ENCODE measurements at places on chromosomes 7 and 10.

DNA sequence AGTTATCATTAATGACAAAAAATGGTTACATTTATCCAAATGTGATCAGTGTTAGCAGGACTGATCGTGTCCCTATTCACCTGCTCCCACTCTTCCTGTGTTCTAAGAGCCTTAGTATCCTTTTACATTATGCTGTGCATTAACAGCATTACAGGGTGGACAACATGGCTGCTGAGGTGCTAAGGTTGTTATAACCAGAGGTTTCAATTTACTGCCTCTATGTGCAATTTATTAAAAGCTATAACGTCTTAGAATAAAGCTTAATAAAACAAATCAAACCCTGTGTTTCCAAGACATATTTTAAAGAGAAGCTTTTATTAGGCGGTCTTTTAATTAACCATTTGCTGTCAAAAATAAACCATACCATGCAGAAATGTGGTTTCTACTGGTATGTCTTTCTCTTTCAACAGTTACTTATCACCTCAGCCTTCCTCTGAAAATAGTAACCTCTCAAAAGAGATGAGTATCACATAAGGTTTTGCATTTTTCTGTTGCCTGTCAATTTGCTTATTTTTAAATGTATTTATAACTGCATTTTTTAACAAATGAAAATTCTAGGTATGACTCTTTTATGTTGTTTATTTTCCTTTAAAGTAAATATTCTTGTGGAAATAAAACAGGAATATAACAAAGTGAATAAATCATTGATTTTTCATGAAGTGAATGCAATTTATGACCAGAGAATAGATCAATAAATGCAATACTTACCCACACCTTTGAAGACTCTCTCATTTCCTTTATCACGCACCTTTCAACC, 849.8 kb upstream of the SORCS1 start:
- DNase-seq = no peak

DNA sequence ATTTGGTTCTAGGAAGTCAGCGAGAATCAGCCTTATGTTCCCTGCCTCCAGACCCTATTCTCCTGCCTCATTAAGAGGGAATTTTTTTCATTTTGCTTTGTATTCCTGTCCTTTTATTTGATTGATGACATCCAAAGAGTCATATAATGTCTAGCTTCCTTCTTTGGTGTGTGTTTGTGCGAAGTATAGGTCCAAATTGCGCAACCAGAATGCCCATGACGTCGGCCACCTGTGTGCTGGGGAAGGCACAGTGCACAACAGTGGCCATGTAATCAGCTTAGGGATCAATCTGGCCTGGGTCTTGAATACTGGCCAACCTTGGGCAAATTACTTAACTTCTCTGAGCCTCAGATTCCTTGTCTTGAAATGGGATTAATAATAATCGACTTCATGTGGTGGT, 206.2 kb downstream of the VTI1A start:
- no peak for DNase-seq

GRCh38 chr7:67854221-67855178, 857.9 kb downstream of the TYW1 start:
- no peak for DNase-seq

DNA sequence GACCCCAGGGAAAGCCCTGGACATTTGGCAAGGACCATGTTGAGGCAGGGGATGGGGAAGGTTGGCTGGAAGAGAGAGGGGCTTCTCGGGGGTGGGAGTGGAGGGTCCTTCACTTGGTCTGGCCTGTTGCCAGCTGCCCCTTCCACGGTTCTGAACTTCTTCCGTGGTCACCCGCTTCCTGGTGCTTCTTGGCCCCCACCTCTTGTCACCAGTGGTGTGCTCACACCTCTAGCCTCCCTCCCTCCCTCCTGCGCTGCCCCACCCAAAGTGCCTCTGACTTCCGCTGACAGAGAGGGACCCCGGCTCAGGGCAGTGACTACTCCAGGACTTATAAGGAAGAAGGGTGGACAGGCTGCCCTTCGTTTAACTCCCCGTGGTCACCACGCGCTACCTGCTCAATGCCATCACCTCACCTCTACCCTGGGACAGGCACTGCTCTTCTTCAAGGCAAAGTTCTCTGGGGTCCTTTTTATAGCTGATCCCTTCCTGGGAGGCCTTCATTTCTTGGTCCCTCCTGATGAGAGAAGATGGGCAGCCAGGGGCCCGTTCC, at the start of gene MUC12:
TSS of gene MUC12 (plus strand) at position 500 of the 550 bp plus-strand sequence. CDS start 58 bp downstream, outside the sequence.
- DNase-seq = no peak

DNA sequence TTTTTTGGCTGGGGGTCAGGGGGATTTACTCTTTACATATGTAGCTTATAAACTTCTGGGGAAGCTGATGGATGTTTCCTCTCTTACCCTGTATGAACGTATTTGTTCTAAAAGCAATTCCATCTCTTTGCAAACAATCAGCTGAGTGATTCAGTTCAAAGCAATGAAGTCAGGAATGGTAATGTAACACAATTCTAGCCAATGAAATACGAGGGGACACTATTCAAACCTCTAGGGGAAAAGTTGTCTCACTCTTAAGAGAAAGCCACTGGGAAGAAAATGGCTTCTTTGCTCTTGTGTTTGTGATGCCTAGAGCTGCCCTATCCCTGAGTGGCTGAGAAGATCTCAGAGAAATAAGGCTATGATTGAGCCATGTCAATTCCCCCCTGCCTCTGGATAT, 134.8 kb upstream of the SEMA3C start:
- DNase-seq = no peak

DNA sequence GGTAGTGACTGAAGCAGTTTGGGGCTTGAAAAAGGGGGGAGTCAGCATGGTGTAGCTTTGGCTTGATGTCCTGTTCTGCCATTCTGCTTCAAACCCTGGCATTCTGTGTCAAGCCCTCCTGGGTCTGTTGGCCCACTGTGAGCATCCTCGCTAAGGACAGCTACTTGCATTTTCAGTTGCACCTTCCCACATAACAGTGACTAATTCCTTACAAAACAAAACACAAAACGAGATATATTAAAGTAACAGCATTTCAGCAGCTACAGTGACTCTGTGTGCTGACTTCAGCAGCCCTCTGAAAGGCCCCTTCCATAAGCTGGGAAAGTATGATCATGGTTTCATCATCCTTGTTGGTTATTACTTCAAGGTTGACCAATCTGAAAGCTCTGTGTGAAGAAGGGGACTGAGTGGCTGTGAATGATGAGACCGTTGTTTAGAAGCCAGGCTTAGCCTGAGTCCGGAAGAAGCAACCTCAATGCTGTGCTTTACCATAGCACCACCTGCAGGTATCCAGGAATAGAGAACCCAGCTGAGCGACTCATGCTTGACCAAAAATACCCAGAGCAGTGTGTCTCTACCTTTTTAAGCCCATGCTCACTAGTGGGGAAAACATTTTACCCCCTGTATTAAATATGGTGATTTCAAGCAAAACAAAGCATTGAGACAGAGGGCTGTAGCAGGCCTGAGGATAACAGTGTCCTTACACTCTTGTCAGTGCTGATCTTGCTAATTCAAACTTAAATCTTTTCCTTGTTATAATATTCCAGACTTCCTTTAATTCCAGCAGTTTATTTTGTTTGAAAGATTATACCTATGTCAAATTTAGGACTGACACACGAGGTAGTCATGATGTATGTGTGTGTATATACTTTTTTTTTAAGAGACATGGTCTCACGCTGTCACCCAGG, 42.6 kb upstream of the CC2D2B start:
- DNase-seq = no peak

GRCh38 chr7:98993024-98993897, 114.9 kb downstream of the TRRAP start:
- DNase-seq = no peak

DNA sequence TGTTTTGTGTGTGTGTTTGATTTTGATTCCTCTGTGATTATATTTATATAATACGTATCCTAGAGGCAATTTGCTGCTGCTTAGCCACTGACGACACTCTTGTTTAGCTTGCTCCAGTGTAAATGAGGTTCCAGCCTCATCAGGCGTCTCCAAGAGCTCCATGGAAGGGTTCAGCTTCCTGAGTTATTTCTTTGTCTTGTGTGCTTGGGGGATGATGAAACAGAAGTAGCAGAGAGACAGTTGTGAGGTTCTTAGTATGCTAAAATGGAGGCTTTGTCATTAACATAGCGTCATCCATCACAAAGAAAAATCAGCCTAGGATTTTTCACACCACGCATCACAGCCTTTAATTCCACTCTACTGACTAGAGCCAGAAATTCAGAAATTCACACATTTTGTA, 85.1 kb downstream of the KLF6 start:
- no peak for DNase-seq

Measured in cortex of kidney (tissue), 1 donor.